ENCODE measurements at places on chromosomes 4 and X.
A peak's percentile ranks its signal among the peaks of the same experiment; 100 is the strongest.

GRCh38 chr4:122542411-122543236 is 78.2 kb downstream of the IL21 start:
- DNase-seq, result peak; percentile 19

GRCh38 chrX:24494647-24495075 is 29.6 kb downstream of the PDK3 start:
- DNase-seq, result peak; percentile 59

- no peak for DNase-seq
These were observed 81.5 kb upstream of the PACRGL start for GRCh38 chr4:20618731-20619130.

- peak; percentile 23 for DNase-seq
These were observed 121.7 kb upstream of the ETNPPL start for GRCh38 chr4:108884596-108884995.

GRCh38 chr4:107699466-107700206 is 20.4 kb downstream of the PAPSS1 start:
- DNase-seq, result no peak

DNA sequence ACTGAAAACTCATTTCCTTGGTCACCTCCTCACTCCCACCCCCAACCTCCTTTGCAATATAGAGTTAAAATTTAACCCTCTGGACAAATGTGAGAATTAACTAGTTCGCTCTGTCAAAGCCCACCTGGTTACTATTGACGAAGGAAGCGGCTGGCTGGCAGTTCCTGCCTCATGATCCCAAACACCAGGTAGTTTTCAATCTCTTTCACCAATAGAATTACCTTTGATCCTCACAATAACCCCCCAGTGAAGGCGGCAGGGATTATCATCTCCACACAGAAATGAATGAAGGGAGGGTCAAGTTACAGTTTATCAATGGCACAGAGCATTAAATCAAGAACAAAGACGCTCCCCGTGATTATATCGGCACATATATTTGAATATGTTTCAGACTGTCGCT is 65.7 kb upstream of the TTC29 start:
- no peak for DNase-seq

- no peak for DNase-seq
These were observed 26.9 kb downstream of the GK2 start for GRCh38 chr4:79381161-79381560.

GRCh38 chr4:134735901-134736300 is 534.3 kb upstream of the PABPC4L start:
- DNase-seq, result no peak

- peak; percentile 50 for DNase-seq
These were observed 110.5 kb downstream of the ANXA3 start for GRCh38 chr4:78661921-78662521.

- DNase-seq, result no peak
These were observed 32.0 kb downstream of the NAP1L2 start for GRCh38 chrX:73182502-73183114.

- no peak for DNase-seq
These were observed 409.1 kb upstream of the SPANXN4 start for GRCh38 chrX:142616636-142617035.

DNA sequence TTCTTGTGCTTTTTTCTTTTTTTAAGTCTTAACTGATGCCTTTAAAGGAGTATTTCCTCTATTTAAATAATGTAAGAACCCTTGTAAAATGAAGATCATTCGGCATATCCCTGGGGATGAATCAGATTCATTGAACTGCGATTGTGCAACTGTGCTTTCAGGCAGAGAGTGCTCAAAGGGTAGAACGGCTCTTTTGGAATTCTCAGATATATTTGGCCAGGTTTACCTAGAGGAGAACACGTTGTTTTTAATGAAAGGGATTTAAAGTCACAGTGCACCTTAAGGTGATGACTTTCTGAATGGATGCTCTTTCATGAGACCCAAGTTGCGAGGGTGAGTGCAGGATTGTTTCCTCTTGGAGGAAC is 51.6 kb upstream of the ELOVL6 start:
- no peak for DNase-seq

GRCh38 chr4:67256388-67257043 is 288.8 kb downstream of the CENPC start:
- DNase-seq, result no peak

DNA sequence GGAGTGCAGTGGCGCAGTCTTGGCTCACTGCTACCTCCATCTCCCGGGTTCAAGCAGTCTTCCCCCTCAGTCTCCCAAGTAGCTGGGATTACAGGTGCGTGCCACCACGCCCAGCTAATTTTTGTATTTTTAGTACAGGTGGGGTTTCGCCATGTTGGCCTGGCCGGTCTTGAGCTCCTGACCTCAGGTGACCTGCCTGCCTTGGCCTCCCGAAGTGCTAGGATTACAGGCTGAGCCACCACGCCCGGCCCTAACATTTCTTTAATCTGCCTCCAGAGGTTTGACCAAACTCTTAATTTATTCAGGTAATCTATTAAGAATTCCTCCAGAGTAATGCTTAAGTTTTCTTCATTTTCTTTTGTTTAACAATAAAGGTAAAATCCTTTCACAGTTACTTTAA is 171.0 kb downstream of the RAPGEF2 start:
- DNase-seq, result no peak

DNA sequence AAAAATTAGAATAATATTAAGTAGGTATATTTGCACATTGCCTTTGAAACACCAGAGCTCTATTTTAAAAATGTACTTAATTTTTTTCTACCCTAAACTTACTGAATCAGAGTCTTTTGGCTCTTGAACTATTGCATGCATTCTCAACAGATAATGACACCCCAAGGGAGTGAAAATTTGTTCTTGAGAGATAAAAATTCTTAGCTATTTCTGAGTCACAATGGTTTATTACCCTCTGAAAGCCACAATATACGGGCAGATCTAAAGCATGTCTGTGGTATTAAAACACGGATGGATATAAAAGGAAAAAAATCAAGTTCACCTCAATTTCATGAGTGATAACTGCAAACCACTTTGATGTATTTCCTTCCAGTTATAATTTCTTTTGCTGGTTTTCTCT is 636.3 kb upstream of the FTHL17 start:
- no peak for DNase-seq

DNA sequence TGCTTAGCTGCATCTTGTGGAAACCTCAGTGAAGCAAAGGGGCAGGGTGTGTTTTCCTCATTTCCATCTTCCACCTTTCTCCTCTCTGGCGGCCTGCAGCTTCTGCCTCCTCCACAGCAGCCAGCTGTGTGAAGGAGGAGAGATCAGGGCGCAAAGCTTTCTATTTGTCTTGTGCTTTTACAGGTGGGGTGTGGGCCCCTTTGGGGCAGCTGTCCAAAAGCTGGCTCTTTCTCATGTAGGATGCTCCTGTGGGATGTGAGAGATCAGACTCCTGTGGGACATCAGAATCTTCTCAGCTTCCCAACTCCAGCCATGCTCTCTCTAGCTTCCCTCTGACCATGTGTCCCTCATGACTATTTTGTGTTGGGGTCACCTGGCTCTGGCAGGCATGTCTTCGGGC is 227.1 kb downstream of the MID1 start:
- no peak for DNase-seq

- DNase-seq, result no peak
These were observed 314.7 kb upstream of the ATOH1 start for GRCh38 chr4:93513851-93514250.

GRCh38 chrX:67917421-67918010 is 373.7 kb downstream of the AR start:
- DNase-seq, result no peak

DNA sequence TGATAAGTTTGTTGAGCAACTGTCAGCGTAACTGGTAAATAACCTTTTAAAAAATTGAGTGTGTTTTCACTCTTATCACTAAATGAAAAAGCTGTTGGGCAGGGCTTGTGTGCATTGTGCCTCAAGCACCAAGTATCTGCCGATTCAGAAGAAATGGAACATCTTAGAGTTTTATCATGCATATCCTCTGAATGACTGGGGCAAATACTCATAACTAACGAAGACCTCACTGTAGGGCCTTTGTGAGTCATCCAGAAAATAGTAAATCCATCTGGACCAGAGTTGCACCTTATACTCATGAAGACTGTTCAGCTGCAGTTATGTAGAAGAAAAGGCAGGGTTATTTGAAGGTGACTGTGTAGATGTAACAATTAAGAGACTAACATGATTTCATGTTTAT is 222.1 kb downstream of the CAMK2D start:
- DNase-seq, result peak; percentile 80

GRCh38 chr4:24680746-24681448 is 96.5 kb upstream of the DHX15 start:
- no peak for DNase-seq

DNA sequence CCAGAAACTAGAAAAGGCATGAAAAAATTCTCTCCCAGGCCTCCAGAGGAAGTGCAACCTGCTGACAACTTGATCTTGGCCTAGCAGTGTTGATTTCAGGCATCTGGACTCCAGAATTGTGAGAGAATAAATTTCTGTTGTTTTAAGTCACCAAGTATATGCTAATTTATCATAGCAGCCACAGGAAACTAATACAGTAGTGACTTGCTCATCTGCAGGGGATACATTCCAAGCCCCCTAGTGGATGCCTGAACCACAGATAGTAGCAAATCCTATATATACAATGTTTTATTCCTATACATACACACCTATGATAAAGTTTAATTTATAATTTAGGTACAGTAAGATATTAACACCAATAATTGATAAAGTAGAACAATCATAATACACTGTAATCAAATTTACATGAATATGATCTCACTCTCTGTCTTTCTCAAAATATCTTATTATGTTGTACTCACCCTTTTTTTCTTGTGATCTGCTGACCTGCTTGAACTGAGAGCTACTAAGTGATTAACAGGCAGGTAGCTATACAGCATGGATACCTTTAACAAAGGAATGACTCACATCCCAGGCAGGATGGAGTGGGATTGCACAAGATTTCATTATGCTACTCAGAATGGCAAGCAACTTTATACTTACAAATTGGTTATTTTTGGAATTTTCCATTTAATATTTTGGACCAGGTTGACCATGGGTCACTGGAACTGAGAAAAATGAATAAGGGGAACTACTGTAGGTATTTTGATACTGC is 501.1 kb downstream of the KCNIP4 start:
- DNase-seq, result no peak

DNA sequence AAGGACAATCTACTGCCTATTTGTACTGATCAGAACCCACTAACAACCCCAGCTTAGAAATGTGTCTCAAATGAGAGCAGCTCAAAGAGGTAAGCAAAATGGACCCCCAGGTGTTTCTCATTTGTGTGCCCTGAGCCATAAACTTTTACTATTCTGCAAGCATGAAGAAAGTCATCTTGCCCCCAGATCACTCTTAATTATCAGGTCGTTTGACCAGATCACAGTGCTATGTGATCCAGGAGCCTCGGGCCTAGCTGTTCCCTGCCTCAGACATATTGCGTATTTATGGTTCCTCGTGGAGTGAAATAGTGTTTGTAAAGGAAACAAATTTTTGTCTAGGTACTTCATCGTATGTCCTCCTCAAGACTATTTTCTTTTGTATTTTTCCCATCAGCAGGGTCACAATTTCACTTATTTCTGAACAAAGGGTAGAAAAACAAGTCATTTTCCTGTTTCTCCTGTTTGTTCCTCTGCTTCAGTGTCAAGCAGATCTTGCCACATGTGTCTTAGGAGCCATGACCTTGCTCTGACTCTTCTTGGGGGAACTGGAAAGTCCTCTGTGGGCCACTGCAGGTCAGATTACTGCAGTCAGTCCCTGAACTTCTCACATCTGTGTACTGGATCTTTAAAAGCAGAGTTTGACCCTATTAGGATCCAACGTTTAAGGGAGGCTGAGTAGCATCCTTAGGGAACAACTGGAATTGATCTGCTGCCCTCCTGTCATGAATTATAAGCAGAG is 194.9 kb downstream of the PALLD start:
- no peak for DNase-seq

DNA sequence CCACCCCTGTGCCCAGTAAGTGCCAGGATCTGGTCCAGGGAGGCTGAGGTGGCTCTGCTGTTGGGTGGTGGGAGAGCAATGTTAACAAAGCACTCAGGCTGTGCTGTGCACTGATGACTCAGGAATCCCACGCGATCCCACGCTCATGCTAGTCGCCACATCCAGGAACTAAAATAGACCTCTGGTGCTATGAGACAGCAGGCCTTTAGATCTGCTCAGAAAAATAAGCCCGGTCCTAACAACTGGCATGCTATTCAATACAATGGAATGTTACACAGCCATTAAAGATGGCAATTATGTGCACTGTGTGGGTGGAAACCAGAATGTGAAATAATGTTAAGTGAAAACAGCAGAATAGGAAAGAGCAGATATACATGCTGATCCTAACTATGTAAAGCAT is 26.0 kb downstream of the ARL13A start:
- peak; percentile 88 for DNase-seq

- no peak for DNase-seq
These were observed 431.6 kb downstream of the IDS start for GRCh38 chrX:149073479-149073878.

DNA sequence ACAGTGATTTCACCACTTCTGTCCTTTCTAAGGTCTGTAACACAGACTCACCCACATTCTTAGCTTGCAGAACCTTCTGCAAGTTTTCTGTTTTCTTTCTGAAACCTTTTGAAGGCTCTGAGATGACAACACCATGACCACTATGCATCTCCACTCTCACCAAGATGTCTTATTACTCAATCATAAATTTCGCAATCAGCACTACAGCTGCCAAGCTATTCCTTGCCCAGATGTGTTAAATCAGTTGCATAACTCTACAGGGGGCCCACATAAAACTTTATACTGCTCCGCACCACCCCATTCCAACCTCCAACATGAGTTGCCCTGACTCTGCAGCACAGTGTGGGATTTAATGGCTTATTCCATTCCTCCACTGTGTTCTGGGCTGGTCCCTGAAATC is 229.9 kb downstream of the COL25A1 start:
- DNase-seq, result peak; percentile 71

DNA sequence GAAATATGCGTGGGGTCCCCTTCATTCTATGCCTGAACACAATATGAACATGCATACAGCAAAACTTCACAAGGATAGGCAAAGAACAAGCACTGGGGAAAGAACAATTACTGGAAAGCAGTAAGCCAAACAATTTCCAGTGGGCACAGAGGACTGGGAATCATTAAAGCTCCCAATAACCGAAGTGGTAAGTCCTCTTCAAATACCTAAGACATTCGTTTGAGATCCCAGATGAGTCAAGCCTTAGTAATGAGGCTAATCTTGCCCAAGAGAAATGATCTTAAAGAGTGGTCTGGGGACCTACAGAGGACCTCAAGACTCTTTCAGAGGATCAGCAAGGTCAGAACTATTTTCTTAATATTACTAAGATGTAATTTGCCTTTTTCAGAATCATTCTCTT is 28.6 kb downstream of the ANAPC10 start:
- peak; percentile 76 for DNase-seq

- peak; percentile 6 for DNase-seq
These were observed 220.1 kb downstream of the DLG3 start for GRCh38 chrX:70664726-70665125.

GRCh38 chrX:119880552-119881437 is 9.2 kb downstream of the NDUFA1 start:
- DNase-seq, result peak; percentile 56

GRCh38 chrX:41933546-41933945 is 10.2 kb upstream of the CASK start:
- DNase-seq, result no peak

- peak; percentile 20 for DNase-seq
These were observed 23.5 kb downstream of the AWAT2 start for GRCh38 chrX:70026112-70026850.

Data from EL (cell line).